ENCODE measurements at places on chromosomes 3 and 15.

DNA sequence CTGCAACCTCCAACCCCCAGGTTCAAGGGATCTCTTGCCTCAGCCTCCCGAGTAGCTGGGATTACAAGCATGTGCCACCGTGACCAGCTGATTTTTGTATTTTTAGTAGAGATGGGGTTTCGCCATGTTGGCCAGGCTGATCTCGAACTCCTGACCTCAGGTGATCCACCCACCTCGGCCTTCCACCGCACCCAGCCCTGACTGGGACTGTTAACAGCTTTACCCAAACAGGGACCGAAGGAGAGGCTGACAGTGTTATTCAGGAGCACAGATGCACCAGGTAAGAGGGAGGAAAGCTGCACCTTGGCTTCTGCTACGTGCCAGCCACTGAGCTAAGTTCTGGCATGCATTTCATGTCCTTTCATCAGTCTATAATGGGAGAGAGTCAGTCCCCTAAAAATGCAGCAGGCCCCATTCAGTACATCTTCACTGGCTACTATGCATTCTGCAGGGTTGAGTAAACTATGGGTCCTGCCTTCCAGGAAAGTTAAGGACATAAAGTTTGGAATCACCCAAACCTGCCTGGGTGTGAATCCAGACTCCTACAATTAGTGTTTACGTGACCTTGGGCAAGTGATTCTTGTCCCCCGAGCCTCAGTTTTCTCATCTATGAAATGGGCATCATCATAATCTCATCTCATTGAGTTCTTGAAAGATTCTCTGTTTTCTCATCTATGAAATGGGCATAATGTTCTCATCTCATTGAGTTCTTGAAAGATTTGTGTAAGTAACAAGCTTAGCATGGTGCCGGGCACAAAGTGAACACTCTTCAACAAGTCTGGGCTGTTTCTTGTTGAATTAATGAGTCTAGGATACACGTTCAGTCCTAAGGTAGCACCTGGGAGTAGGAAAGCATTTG, 82.2 kb downstream of the CPN2 start:
- DNase-seq = no peak

DNA sequence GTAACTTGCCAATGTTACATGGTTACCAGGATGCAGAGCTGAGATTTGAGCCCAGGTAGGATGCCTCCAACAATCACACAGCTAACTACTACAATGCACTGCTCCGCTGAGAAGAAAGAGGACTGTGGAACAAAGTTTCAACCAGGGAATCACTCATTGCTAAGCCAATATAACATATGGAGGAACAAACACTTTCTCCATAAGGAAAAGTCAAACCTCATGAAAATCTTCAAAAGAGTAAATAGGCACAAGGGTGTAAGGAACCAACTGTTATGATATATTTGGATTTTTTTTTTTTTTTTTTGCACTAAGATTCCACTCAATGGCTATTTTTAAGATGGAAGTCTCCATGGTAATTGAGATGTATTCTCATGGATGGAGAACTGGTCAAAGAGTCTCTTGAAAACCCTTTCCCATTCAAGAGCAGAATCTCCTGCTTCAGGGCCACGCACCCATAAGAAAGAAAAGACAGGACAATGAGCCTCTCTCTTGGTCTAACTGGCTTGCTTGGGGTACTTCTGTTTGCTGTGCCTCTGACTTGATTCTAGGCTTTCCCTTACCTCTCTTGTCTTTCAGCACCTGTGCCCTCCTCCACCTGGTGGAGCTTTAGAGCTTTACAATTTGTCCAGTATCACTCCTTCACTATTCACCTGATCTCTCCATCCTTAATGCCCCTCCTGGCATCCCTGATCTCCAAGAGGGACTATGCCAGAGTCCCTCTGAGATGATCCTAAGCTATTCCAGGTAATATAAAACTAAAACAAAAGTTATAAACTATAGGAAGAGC, 252.8 kb downstream of the NTRK3 start:
- DNase-seq = no peak

DNA sequence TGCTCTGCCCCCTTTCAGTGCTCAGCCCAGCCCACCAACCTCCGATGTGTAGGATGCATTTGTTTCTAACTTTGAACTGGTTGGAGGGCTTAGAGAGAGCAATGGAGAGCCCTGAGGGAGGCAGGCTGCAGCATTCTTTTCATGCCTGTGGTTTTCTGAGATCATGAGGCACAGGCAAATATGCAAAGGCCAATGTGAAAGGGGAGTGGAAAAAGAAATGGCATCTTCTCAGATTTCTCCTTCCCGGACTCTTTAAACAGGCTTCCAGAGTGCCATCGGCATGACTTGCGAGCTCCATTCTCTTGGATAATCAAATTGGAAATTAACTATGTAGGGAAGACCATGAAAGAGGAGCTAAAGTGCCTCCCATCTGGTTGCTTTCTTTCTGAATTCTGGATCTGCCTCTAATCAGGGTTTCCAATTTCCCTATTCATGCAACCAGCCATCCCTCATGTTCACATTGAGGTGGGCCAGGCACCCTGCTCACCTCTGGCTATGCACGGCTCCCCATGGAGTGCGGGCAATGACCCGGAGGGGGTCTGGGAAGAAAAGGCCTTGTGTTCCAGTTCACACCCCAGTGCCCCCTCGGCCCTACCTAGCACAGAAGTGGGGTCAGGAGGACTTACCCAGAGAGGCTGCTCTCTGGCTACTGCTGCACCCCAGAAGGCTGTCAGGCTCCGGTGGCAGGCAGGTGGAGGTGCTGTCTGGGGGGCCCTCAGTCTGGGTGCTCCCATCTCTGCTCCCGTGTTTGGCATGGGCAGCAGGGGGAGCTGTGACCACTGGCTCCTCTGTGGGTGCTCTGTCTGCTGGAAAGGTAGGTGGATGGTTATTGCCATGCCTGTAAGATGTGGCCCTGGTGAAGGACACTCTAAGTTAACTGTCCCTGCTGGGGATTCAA, 16.1 kb downstream of the AMOTL2 start:
- DNase-seq = peak; percentile 98

DNA sequence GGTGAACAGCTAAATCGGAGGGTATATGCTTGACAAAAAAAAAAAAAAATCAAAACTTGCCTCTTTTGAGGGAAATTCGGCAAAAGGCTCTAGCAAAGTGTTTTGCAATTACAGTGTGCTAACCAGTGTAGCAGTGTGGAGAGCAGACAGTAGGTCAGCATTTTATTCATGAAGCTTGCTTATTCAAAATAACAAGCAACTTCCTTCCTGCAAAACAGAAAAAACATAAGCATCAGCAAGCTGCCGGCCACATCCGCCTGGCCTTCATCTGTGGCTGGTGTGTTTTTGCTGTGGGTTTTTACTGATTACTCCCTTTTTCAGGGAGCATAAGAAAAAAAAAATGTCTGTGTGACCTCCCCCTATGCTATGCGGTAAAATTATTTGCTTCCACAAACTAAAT, 434.1 kb downstream of the OCA2 start:
- no peak for DNase-seq

- DNase-seq = no peak
Observed at GRCh38 chr3:14434498-14435151, 32.2 kb downstream of the SLC6A6 start.

DNA sequence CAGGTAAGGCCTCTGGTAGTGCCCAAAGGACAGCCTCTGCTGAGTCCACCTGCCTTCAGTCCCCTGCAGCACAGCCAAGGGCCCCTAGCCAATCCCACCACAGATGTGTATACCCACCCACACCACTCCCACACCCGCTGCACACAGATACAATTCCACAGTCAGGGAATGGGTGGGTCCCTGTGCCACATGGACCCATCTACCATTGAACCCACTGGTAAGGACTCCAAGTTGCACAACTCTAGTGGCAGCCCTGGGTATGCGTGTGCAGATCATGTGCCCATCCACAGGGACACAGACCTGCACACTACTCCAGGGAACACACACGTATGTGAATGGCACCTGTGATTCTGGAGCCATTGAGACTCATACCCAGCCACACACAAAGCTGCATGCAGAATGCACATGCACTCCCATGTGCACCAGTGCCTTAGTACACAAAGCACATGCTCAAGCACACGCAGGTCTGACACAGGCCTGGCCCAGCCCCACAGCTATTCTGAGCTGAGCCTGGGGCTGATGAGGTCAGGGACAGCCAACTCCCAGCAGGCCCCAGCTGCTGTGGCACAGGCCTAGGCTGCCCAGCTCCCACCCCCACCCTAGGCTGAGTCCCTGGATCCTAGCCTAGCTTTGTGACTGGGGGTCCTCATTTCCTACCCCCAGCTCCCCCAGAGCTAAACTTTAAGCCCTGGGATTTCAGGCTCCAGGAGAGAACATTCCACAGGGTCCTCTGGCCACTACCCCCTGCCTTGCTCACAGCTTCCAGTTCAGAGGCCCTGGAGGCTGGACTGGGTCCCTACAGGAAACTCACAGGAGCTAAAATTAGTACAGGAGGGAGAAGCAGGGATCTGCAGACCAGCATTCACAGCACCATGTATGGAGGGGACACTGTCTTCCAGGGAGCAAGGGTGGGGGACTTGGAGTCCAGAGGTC, 2.7 kb upstream of the ALS2CL start:
- no peak for DNase-seq

DNA sequence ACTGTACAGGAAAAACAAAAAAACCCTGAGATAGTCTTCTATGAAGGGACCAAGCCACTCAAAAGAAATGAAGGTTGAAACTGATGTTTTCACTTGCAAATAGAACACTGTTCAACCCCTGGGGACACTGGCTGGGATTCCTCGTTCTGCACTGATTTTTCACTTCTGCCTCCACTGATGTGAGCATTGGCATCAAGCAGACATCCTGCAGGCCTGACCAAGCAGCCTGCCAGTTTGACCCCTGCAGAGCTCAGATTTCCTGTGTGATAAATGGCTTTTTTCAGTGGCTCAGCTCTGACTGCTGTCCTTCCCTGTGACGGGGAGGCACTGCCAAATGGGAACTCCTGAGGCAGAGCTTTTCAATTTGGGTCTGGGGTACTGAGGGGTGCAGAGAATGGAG, 50.0 kb downstream of the RASGRP1 start:
- DNase-seq = no peak

- no peak for DNase-seq
Observed at GRCh38 chr3:38528457-38528856, 32.3 kb downstream of the EXOG start.

GRCh38 chr3:181637056-181637455, 74.7 kb upstream of the SOX2 start:
- DNase-seq = no peak

DNA sequence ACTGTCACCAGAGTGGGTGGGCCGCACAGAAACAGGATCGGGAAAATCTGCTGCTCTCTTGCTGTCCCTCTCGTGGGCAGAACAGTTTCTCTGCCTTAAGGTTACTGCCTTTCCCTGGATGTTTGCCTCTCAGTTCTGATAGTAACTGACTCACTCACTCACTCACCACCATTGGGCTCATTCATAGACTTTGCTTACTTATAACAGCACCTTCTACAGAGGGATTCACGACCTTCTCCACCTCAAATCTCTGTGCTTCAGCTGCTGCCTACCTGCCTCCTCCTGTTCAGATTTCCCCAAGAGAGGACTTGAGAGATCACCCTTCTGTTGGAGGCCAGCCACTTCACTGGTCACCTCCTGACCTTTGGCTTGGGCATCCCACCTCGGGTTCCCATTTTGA, 147.7 kb upstream of the ICE2 start:
- DNase-seq = no peak

DNA sequence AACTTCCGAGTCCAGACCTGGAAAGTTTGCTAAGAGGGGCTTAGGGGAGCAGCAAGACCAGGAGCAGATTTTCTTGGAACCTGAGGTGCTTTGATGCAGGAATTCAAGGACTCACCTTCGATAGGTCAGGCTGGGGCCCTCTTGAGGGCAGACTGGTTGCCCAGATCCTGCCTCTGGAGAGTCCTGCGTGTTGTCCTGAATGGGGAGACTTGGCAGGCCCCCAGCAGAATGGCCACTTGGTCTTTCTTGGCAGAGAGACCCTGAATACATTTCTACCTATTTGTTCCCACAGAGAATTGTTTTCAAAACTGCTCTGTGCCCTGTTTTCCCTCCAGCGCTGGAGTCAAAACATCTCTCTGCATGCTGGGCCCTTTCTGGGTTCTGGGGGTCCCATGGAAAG, 4.2 kb downstream of the KLF13 start:
- DNase-seq = no peak

DNA sequence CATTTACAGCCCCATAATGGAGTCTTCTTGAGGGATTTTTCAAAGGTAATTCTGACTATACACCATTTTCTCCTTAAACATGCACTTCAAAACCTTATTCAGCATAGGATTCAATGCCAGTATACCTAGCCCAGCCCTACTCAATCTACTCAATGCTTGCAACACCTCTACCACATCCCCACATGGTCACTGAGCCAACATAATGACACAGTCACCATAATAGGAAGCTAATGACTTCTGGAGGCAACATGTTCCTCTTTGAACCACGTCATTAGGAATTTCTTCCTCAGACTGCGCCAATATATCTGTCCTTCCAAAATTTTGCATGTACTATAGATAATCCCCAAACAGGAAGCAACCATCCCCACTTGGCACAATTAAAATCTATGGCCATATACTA, 153.9 kb upstream of the SETMAR start:
- DNase-seq = no peak

- peak; percentile 14 for DNase-seq
Observed at GRCh38 chr3:18758047-18758704, 333.0 kb upstream of the SATB1 start.

DNA sequence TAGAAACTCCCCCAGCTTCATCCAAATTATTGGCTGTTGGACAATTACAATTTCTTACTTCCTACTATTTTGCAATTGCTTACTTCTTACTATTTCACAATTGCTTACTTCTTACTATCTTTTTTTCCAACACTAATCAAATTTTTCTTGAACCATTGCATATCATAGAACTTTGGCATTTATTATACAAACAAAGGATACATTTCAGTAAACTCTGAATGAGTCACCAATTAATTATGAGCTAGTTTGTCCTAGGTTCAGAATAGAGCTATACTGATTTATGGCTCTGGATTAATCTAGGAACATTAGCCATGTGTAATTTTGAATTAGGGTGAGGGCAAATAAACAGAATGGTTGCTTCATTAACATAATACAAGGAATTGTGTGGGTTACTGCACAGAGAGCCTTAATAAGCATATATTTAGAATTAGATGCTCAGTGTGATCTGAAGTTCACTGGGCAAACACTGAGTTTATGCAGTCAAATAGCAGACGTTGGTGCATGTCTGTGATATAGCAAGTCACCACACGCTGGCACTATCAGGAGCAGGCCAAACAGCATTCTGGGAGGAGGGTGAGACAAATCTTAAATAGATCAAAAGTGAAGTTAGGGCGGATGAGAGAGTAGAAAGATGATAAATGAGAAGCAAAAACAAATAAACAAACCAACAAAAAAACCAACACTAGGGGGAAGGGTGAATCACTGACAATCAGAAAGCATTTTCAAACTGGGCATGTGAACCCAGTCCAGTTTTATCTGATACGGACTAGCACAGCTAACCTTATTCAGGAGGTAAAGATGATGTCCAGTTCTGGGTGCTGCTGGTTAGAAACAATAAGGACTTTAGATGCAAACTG, 21.5 kb downstream of the GABRR3 start:
- DNase-seq = no peak

GRCh38 chr3:175007306-175007705, 148.2 kb downstream of the NAALADL2 start:
- DNase-seq = no peak

- no peak for DNase-seq
Observed at GRCh38 chr15:44713006-44713966, 2.0 kb downstream of the B2M start.

All from HS-27A (cell line).